NCI-H1694 treated with DMSO at 0.1 percent for 48 hours (cell line): ENCODE measurements at places on chromosomes 3 and 15.

- DNase-seq, result no peak
Observed at GRCh38 chr15:96349857-96350720, 19.6 kb downstream of the NR2F2 start.

GRCh38 chr3:191350396-191351090 is 20.2 kb upstream of the UTS2B start:
- no peak for DNase-seq

DNA sequence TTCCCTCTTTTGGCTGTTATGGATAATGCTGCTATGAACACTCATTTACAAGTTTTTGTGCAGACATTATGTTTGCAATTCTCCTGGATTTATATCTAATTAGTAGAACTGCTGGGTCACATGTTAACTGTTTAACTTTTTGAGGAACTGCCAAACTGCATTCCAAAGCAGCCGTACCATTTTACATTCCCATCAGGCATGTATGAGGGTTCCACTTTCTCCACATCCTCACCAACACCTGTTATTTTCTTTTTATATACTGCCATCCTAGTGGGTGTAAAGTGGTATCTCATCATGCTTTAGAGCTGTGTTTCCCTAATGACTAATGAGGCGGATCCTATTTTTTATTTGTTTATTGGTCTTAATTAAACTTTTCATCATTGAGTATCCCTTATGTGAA is 9.2 kb downstream of the KPNA4 start:
- no peak for DNase-seq

DNA sequence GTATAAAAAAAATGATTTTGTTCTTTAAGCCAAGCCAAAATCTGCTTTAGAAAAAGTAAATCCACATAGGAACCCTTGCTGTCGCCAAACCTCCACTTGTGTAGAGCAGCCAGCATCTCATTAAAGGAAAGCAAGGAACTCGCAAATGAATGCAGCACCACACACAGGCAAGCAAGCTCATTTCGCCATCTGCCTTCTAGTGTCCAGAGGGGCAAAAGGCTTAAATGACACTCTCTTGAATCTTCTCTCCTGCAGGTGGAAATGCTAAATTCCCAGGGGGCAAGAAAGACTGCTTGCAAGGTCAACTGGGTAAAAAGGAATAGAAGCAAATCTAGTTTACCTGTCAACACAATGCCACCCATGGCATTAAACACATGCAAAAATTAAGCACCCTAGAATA is 2.4 kb downstream of the MB21D2 start:
- peak; percentile 13 for DNase-seq

DNA sequence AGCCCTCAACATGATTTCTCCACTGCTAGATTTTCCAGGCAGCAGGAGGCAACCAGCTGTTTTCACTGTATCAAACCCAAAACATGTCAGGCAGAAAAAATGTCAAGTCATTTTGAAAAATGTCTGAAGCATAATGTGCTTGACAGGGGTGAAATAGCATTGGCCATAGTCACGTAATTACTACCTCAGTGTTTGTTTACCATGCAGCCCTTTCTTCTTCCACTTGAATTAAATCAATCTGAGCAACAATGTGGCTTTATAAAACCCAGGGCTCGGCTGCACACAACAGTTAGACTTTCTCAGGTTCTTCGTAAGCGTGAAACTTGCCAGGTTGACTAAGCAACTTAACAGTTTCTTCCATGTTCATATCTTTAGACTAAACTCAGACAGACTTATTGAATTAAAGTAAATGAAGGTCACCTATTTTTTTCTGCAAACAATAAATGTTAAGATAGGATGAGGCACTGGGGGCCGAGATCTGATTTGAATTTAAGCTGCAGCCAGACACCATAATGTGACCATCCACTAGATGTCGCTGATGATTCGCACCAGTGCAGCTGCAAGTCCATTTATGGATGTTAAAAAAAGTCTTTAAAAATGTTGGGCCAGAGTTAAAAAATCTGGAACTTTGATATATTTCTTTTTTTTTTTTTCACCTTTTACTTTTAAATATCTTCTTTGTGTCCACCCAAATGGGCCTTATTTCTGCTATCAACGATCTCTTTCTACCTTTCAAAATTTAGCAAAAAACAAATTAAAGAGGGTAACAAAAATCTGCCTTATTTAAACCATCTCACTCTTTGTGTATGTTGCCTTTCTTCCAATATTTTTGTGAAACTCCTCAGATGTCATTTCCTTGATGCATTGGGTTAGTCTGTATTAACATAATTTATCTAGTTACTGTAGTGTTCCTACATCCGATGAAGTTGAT is 305.9 kb downstream of the CACNA2D3 start:
- peak; percentile 58 for DNase-seq

- no peak for DNase-seq
Observed at GRCh38 chr15:100856867-100857266, 22.8 kb upstream of the ALDH1A3 start.

DNA sequence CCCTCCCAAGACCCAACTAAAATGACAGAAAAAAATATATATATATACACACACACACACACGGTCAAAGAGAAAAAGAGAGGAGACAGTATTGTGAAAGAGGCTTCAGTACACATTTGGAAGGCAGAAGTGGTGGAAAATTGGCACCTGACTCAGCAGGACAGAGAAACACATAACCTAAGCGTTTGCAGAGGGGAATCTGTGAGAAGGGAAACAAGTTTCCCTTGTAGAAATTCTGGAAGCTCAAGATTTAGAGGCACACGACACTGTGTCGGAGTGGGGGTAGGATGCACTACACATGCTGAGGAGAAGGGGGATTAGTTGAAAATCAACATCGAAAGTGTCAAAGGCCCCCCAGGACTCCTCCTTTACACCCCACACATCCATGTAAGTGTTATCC is 53.1 kb downstream of the PAK2 start:
- DNase-seq, result no peak

DNA sequence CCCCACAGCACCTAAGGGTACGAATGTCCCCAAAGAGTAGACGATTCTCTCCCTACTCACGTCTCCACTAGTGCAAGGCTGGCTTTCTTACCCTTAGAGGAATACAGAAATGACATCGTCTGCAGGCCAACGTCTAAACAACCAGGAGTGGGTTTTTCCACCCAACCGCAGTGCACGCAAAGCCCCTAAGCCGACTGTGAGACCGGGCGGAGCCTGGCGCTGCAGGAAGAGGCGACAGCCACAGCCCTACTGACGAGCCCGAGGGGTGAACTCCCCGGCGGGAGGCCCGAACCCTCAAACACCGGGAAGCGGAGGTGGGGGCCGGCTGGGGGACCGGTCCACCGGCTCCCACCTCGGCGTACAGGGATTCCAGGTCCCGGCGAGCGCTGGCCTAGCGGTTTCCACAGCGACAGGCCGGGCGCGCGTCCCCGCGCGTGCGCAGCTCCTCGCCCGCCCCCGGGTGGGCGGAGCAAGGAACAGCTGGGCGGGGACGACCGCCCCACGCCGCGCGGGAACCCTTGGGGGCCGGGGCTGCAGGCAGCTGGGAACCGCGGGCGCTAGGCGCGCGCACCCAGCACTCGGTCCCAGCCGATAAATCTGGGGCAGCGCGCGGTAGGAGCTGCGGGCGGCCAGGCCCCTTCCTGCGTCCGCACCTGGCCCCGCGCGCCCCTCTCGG is at the start of the genes CEP19 and PIGX:
CEP19 (minus strand) TSS at position 413 of the 676 bp plus-strand sequence. CDS start 3,593 bp downstream, outside the sequence.
PIGX (plus strand) TSS at position 540 of the 676 bp plus-strand sequence.
- peak; percentile 56 for DNase-seq

GRCh38 chr15:99257107-99257750 is 5.9 kb downstream of the LRRC28 start:
- no peak for DNase-seq

DNA sequence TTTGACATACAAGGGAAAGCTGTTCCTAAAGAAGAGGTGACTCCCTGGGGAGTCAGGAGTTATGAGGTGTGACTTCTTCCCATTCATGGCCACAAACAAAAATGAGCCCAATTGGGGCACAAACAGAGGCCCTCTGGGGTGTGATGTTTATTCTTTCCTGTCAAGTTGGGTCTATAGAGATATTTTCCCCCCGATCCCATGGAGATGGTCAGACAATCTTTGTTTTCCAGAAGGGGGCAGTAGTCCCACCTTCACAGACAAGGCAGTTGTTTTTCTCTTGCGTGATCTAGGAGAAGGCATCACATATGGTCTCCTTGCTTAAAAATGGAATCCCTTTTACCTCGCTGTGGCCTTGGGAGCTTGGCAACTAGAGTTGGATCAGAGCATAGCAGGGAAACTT is 110.3 kb downstream of the MFSD1 start:
- no peak for DNase-seq

DNA sequence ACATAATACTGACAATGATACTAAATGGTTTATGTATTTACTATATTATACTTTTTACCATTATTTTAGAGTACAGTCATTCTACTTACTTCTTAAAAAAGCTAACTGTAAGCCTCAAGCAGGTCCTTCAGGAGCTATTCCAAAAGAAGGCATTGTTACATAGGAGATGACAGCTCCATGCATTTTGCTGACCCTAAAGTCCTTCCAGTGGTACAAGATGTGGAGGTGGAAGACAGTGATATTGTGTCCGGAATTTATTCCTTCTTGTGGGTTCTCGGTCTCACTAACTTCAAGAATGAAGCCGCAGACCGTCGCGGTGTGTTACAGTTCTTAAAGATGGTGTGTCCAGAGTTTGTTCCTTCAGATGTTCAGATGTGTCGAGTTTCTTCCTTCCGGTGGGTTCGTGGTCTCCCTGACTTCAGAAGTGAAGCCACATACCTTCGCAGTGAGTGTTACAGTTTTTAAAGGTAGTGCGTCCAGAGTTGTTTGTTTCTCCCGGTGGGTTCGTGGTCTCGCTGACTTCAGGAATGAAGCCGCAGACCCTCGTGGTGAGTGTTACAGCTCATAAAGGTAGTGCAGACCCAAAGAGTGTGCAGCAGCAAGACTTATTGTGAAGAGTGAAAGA is 20.9 kb downstream of the AVEN start:
- DNase-seq, result no peak

- DNase-seq, result no peak
Observed at GRCh38 chr3:43736558-43737440, 46.1 kb downstream of the ABHD5 start.

GRCh38 chr3:51642462-51642861 is 28.6 kb upstream of the TEX264 start:
- DNase-seq, result peak; percentile 0

GRCh38 chr15:69666441-69666882 is 213.8 kb downstream of the RPLP1 start:
- no peak for DNase-seq
